Chondrocyte (in vitro differentiated cells): ENCODE measurements at places on chromosomes 5 and 9. TPM values are rescaled to one million over a fixed set of nuclear protein-coding genes. Genes with fewer than 3 reads are reported as not detected.

The SLC6A18 gene
- total RNA-seq: not detected in 3 replicates

The SLC31A1 gene
- 30.9 to 39.6 TPM (median 38.6 TPM) in 3 replicates for total RNA-seq

- H3K4me1 ChIP-seq: peaks cover 13% of the 10 kb centered on the region
- no peak for DNase-seq
- no peak overlapping the region for H3K27ac ChIP-seq
- H3K36me3 ChIP-seq: no peaks in the 10 kb centered on the region
- no peak overlapping the region for H3K4me3 ChIP-seq
Observed at GRCh38 chr5:36442352-36442751, 140.7 kb upstream of the RANBP3L start.

DNA sequence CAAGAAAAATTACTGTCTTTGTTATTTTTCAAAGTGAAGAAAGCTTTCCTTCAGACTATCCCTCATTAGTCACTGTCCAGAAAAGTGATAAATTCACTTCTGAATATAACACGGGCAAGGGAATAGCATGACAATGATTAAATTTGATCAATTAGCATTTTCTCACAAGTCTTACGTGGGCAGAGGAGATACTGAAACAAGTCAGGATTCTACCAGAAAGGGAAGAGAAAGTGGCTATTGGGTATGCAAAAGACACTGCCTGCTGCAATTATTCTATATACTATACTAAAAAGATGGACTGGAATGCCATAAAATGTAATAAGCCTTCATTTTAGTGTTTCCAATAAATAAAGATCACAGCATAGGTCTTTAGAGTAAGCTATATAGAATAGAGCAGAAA lies 7.4 kb downstream of the COX7C start:
- H3K36me3 ChIP-seq: peaks cover 16% of the 10 kb centered on the region
- H3K4me1 ChIP-seq: no peaks in the 10 kb centered on the region
- peaks cover 23% of the 10 kb centered on the region for H3K27me3 ChIP-seq

DNA sequence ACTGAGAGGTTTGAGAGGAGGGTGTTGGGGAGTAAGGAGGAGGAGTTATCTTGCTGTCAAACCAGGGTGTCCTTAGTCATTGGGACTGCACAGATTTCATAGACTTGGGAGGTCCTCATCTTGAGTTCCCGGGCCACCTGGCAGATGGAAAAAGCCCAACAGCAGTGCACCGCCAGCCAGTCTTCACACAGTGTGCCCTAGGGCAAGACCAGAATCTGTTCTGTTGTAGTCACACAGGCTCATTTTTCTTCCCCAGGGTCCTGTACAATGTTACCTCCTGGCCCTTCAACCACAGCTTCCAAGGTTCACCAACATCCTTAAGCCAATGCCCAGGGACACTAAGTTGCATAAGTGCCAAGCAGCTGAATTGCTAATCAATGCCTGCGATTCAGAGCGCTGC lies 21.0 kb downstream of the PLAC8L1 start:
- no peak overlapping the region for H3K4me3 ChIP-seq
- no peak for DNase-seq
- no peak overlapping the region for H3K27ac ChIP-seq
- H3K4me1 ChIP-seq: peaks cover 16% of the 10 kb centered on the region
- no peaks in the 10 kb centered on the region for H3K27me3 ChIP-seq
